ENCODE measurements at places on chromosomes 1 and 21. TPM values are rescaled to one million over a fixed set of nuclear protein-coding genes. Genes with fewer than 3 reads are reported as not detected.

Gene SPATA21
- under 0.01 TPM for total RNA-seq

Gene G0S2
- 4.7 TPM for total RNA-seq

Gene RSPO1
- not detected for total RNA-seq

Gene FAM3B
- not detected for total RNA-seq

Gene KRTAP7-1
- not detected for total RNA-seq

Gene OR2L13
- not detected for total RNA-seq

Gene S100A8
- total RNA-seq: not detected

Gene CD48
- total RNA-seq: not detected

Gene ITGB2
- not detected for total RNA-seq

Gene CHIA
- not detected for total RNA-seq

Gene FCRL1
- total RNA-seq: not detected

Gene POFUT2
- 22.8 TPM for total RNA-seq

Gene SPRR3
- total RNA-seq: not detected

Gene C1orf87
- total RNA-seq: not detected

Gene LY9
- not detected for total RNA-seq

Gene TCEA3
- 0.53 TPM for total RNA-seq

Gene CCT8
- total RNA-seq: 368 TPM

Gene DDI2
- total RNA-seq: 38.3 TPM

Gene PIGR
- not detected for total RNA-seq

Gene MARK1
- 2.8 TPM for total RNA-seq

Gene CFAP141
- total RNA-seq: not detected

Gene S100A7A
- total RNA-seq: not detected

Gene CA6
- not detected for total RNA-seq

Gene THEMIS2
- 2.7 TPM for total RNA-seq

Gene AMPD1
- total RNA-seq: not detected

Gene OXCT2
- 1.6 TPM for total RNA-seq

Gene OLIG2
- total RNA-seq: not detected

Gene SLC44A5
- total RNA-seq: 12.5 TPM

Gene CEPT1
- 51.1 TPM for total RNA-seq

Gene COL16A1
- 0.93 TPM for total RNA-seq

Gene TMEM82
- total RNA-seq: not detected

Gene ADAM30
- total RNA-seq: not detected

Gene RNU1-1
- total RNA-seq: under 0.01 TPM

Gene MXRA8
- total RNA-seq: 1.2 TPM

Gene BEST4
- total RNA-seq: not detected

Gene FCMR
- not detected for total RNA-seq

Gene FOXO6
- 0.66 TPM for total RNA-seq

Gene ZFP69
- 3.4 TPM for total RNA-seq

Gene KRTAP20-4
- not detected for total RNA-seq

Gene LCE6A
- total RNA-seq: not detected

Gene KCNQ4
- 0.13 TPM for total RNA-seq

Gene ITLN1
- total RNA-seq: not detected

Gene VHLL
- not detected for total RNA-seq

Gene AGMAT
- total RNA-seq: 2.3 TPM

Gene ERICH3
- total RNA-seq: not detected

Gene DEPDC1
- 45.5 TPM for total RNA-seq

Gene EPHB2
- 59.0 TPM for total RNA-seq
